ENCODE measurements at places on chromosomes 1 and 21. TPM values are rescaled to one million over a fixed set of nuclear protein-coding genes. Genes with fewer than 3 reads are reported as not detected.
A peak's percentile ranks its signal among the peaks of the same experiment; 100 is the strongest.

The TNFAIP8L2 gene
- 5.4 TPM for total RNA-seq

DNA sequence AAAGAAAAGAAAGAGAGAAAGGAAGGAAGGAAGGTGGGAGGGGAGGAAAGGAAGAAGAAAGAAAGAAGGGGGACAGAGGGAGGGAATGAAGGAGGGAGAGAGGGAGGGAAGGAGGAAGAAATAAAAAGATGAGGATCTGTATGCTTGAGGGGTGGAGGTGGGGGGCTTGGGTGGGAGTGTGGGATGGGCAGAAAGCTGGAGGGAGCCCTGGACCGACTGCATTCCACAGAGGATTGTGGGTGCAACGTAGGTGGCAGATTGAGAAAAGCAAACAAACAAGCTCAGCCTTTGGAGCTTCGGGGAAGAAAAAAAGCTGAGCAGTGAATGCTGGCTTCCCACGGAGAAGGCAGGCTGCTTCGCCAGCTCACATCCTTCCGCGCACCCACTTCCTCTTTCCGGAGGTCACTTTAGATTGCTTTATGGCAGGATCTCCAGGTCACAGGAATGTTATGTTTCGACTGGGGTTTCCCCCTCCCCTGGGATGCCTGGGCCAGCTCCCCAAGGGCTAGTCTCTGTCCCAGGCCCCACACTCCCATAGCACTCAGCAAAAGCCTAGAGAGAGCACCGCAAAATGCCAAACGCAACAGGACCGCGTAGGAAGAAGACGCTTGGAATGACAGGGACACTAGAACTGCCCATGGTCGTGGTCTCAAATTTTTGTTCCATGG lies 20.7 kb upstream of the LGALS8 start:
- H3K27me3 ChIP-seq = no peaks in the 10 kb centered on the region
- H3K4me1 ChIP-seq = peaks cover 11% of the 10 kb centered on the region
- peak overlapping the region; percentile 89 for H3K27ac ChIP-seq
- no peak for DNase-seq

DNA sequence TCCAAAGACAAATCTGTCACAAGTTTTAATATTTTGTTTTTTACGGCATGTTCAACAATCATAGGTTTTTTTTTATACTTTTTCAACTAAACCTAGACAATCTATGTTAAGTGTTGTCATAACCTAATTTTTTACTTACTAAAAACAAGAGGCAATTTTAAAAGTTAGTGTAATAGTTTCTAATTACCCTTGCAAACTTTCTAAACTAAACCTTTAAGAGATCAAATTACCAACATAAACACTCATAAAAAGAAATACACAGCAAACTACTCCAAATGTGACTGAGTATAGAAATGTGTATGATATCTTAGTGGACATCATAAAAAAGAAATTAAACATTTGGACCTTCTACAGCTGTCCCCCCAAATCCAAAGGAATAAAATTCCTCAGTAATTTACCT lies 10.0 kb downstream of the ZNF281 start:
- no peak for DNase-seq
- peak overlapping the region; percentile 37 for H3K27ac ChIP-seq
- no peak overlapping the region for H3K4me3 ChIP-seq
- no peaks in the 10 kb centered on the region for H3K27me3 ChIP-seq
- H3K36me3 ChIP-seq = peaks cover 8% of the 10 kb centered on the region
- H3K4me1 ChIP-seq = peaks cover 13% of the 10 kb centered on the region

GRCh38 chr1:84912726-84913554 lies 19.9 kb upstream of the LPAR3 start:
- H3K27ac ChIP-seq = no peak overlapping the region
- H3K4me1 ChIP-seq = no peaks in the 10 kb centered on the region
- no peaks in the 10 kb centered on the region for H3K36me3 ChIP-seq
- DNase-seq = no peak
- peaks cover 6% of the 10 kb centered on the region for H3K27me3 ChIP-seq

Data from T-helper 17 cell (primary cell).